ENCODE measurements at places on chromosomes 4 and X. TPM values are rescaled to one million over a fixed set of nuclear protein-coding genes. Genes with fewer than 3 reads are reported as not detected.
A peak's percentile ranks its signal among the peaks of the same experiment; 100 is the strongest.

GRCh38 chr4:82698412-82698811 lies 100.2 kb downstream of the SCD5 start:
- H3K36me3 ChIP-seq: no peaks in the 10 kb centered on the region
- H3K27me3 ChIP-seq: no peaks in the 10 kb centered on the region
- no peak for DNase-seq
- no peaks in the 10 kb centered on the region for H3K4me1 ChIP-seq
- no peak overlapping the region for H3K4me3 ChIP-seq

LANCL3 gene
- 0.22 TPM for total RNA-seq

GRCh38 chr4:41012293-41012692 lies 202.0 kb downstream of the APBB2 start:
- H3K27ac ChIP-seq: peak overlapping the region; percentile 17
- DNase-seq: peak; percentile 44
- peaks cover 3% of the 10 kb centered on the region for H3K4me1 ChIP-seq
- peaks cover 9% of the 10 kb centered on the region for H3K36me3 ChIP-seq
- H3K4me3 ChIP-seq: no peak overlapping the region

DNA sequence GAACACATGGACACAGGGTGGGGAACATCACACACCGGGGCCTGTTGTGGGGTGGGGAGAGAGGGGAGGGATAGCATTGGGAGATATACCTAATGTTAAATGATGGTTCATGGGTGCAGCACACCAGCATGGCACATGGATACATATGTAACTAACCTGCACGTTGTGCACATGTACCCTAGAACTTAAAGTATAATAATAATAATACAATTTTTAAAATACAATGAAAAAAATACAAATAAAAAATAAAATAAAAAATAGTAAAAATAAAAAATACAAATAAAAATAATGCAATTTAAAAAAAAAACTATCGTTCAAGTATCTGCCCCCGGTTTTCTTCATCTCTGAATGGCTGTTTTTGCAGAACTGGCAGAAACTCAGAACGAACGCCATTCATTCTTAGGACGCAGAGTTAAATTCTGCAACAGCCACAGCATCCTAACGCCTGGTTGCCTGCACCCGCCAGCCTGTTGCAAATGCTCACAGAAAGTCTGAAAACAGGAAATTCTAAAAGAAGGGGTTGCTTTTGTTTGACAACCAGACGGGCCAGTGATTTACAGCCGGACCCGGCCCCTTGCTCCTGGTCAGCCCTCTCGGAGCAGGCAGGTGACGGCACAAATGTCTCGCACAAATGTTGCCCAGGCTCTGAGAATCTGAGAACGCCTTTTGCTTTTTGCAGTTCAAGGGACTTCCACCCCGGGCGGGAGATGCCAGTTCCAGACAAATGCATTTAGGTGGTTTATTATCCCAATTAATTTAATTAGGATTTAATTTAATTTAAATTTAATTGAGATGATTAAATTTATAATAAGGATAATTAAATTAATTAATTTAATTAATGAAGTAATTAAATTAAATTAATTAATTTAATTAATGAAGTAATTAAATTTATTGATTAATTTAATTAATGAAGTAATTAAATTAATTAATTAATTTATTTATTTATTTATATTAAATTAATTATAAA lies 47.8 kb downstream of the CRLF2 start:
- no peak for DNase-seq
- H3K4me3 ChIP-seq: no peak overlapping the region
- H3K4me1 ChIP-seq: no peaks in the 10 kb centered on the region
- H3K27me3 ChIP-seq: no peaks in the 10 kb centered on the region

IRF2 gene
- total RNA-seq: 18.0 TPM

GAGE12J gene
- total RNA-seq: not detected

GRCh38 chr4:84849051-84849640 lies 117.3 kb downstream of the WDFY3 start:
- no peaks in the 10 kb centered on the region for H3K27me3 ChIP-seq
- no peak overlapping the region for H3K4me3 ChIP-seq
- H3K4me1 ChIP-seq: no peaks in the 10 kb centered on the region

GRCh38 chr4:20119141-20119540 lies 132.6 kb upstream of the SLIT2 start:
- no peak for DNase-seq
- H3K36me3 ChIP-seq: no peaks in the 10 kb centered on the region
- no peaks in the 10 kb centered on the region for H3K4me1 ChIP-seq
- no peaks in the 10 kb centered on the region for H3K27me3 ChIP-seq

DNA sequence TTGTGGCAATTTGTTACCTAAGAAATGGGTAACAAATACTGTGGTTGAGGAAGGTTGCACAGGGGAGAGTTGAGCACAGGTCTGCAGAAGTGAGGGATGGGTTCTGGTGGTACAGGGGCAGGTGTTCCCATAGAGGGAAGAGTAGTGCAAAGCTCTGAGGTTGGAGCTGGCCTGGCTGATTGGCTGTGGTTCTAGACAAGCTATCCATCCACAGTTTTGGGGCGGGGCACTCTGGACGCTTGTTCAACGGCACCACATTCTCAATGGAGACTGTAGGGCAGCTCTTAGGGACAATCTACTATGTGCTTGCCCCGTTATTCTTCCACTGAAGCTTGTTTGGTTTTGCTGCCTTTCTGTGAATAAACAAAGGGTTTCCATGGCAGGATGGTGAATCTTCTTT lies 35.4 kb downstream of the NAT8L start:
- H3K27ac ChIP-seq: no peak overlapping the region
- DNase-seq: no peak
- H3K27me3 ChIP-seq: peaks cover 6% of the 10 kb centered on the region
- peaks cover 3% of the 10 kb centered on the region for H3K4me1 ChIP-seq
- H3K4me3 ChIP-seq: no peak overlapping the region
- no peaks in the 10 kb centered on the region for H3K36me3 ChIP-seq

GRCh38 chr4:104416725-104417356 lies 77.9 kb downstream of the CXXC4 start:
- no peaks in the 10 kb centered on the region for H3K27me3 ChIP-seq
- H3K4me3 ChIP-seq: no peak overlapping the region
- no peaks in the 10 kb centered on the region for H3K36me3 ChIP-seq
- H3K4me1 ChIP-seq: no peaks in the 10 kb centered on the region
- DNase-seq: no peak
- H3K27ac ChIP-seq: no peak overlapping the region

- no peak overlapping the region for H3K27ac ChIP-seq
- H3K27me3 ChIP-seq: no peaks in the 10 kb centered on the region
- H3K4me1 ChIP-seq: no peaks in the 10 kb centered on the region
- H3K4me3 ChIP-seq: no peak overlapping the region
- DNase-seq: no peak
Observed at GRCh38 chrX:111114806-111115205, 18.8 kb downstream of the PAK3 start.

Measured in astrocyte (in vitro differentiated cells and primary cell).